ENCODE measurements at places on chromosomes 11 and 22.

DNA sequence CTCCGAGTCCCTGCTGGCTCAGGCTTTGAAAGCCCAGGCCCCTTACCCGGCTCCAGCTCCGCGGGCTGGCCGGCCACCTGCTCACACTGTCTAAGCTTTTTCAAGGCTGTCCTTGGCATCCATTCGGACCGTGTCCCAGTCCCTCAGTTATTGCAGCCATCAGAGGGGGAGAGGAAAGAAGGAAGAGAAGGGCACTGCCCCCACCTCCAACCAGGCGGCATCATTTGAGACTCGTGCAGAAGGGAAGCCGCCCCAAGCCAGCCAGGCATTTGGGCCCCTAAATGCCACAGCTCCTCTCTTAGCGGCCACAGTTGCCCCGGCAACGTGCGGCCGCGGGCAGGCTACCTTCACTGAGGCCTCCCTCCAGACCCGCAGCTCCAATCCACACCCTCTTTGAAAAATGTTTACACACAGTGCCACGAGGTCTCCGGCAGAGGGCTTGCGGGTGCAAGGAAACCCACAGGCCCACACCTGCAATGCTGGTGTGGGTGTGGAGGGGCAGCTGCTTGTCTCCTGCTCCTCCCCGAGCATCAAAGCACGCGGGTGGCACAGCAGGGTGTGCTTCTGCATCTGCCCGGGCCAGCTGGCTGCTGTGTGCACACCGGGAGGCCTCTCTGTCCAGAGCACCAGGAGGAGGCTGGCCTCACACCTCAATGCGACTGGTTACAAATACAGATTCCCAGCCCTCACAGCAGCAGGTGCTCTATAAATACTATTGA is 124.4 kb downstream of the CTTN start:
- DNase-seq: no peak

- no peak for DNase-seq
Observed at GRCh38 chr11:2290351-2290841, 11.3 kb downstream of the C11orf21 start.

DNA sequence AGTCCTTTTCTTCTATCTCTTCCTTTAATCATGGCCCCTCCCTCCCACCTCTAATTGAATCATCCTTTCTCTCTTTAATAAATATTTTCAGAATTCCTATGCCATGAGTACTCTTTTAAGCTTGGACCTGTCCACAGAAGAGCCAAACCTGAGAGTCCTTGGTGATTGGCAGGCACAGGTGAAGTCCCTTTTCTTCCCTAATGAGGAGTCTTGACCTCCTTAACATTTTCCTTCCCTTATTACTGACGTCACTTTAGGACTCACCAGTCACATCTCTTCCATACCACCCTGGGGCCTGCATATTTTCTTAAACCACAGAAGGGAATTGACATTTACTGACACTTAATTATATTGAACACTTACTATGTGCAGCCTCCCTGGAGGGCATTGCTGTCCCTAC is 41.0 kb upstream of the RASSF10 start:
- DNase-seq: no peak

DNA sequence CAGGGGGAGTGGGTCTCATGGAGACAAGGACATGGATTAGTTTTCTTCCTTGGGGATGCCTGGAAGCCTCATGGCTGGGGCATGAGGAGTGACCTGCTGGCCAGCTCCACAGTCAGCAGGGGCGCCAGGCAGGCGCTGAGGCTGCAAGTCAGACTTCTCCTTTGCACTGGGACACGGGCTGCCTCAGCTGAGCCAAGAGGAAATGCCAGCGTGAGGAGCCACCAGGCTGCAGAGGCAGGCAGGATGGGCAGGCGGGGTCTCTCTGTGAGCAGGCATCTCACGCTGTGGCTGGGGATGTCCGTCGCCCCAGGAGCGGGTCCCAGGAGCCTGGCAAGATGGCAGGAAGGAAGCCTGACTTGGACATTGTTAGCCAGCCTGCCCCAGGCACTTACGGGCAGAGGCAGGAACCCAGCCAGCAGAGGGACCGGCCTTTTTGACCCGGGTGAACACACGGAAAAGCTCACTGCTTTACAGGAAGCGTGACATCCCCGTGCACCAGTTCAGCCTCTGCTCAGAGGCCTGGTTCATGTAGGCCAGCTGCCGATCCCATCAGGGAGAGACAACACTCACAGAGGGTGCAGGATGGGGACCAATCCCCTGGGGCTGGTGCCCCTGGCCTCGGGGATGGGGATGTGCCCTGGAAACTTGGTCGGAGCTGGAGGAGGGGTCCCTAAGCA is 10.2 kb downstream of the GNB1L start:
- DNase-seq: peak; percentile 10

Data from CD4-positive, alpha-beta T cell treated with Interleukin-1 beta for 1 hour (primary cell).